ENCODE measurements at places on chromosomes 2 and 18.
A peak's percentile ranks its signal among the peaks of the same experiment; 100 is the strongest.

- DNase-seq = no peak
Observed at GRCh38 chr18:13180614-13181375, 37.8 kb upstream of the LDLRAD4 start.

DNA sequence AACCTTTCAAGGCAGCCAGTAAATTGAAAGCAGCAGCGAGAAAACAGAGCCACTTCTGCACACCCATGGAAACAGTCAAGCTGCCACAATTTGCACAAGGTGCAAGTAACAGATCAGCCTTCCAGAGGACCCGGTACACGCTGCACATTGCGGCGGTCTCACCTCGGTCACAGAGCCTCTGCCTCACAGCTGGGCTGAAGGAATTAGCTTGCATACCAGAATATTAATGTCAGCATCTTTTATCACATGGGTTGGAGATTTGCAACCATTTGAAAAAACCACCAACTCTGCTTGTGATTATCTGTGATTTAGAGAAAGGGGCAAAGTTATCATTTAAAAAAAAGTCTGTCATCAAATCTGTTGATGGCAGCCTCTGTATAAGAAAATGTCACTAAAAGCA, 330.5 kb upstream of the TCF4 start:
- DNase-seq = no peak

DNA sequence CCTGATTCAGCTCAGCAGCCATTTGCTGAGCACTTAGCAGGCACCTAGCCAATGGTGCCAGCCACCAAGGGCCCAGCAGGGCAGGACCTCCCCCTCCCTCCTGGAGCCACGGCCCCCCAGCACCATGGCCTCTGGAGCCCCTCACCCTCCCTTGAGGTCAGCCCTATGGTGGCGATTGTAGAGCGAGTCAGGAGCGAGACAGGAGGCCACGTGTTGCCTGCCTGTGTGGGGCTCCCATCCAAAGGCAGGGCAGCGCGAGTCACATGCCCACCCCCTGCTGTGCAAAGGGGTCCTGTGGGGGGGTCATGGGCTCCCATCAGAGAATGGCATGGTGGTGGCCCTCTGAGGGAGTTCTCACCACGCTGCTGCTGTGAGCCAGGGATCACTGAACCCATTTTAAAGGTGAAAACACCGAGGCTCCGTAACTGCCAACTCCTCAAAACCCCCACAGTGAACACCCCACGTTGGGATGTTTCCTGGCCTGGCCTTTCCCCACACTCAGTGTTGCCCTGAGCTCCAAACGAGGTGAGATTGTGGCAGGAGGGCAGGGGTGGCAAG, 35.6 kb downstream of the RAMP1 start:
- DNase-seq = no peak

GRCh38 chr18:13629841-13630715, 96.3 kb downstream of the FAM210A start:
- DNase-seq = peak; percentile 65

DNA sequence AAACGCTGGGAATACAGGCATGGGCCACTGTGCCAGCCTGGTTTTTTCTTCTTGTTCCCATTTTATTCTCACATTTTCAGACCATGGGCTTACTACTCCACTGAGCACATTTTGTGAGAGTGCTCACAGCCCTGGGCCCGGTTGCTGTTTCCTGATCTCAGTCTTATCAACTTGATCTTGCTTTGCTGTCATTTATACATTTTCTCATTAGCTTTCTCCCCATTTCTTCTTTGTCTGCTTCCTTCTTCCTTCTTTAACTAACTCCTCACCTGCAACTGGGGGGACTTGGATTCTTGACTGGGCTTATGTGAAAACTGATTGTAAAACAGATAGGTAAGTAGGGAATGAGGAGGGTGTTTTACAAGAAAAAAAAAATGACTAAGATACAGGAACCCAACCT, 117.3 kb downstream of the PLB1 start:
- DNase-seq = peak; percentile 54

GRCh38 chr2:107002735-107003134, 116.8 kb upstream of the ST6GAL2 start:
- DNase-seq = no peak

- no peak for DNase-seq
Observed at GRCh38 chr2:68411397-68412126, 46.5 kb downstream of the PLEK start.

DNA sequence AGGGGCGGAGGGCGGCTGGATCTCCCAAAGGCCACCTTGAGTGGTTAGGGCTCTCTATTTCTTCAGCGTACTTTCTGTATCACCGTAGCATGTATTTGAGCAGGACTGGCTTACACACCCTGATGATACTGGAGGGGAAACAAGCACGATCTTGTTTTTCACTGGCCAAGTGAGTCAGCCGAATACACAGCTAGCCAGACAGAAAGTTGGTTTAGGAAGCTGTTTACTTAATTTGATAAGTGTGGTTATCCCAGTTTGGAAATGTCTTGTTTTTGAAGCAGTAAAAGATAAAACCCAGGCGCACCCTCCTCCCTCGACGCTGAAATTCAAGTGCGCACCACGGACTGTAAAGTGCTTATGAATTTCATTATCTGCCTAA, 582 bp downstream of the RIOK3 start:
- peak; percentile 50 for DNase-seq

DNA sequence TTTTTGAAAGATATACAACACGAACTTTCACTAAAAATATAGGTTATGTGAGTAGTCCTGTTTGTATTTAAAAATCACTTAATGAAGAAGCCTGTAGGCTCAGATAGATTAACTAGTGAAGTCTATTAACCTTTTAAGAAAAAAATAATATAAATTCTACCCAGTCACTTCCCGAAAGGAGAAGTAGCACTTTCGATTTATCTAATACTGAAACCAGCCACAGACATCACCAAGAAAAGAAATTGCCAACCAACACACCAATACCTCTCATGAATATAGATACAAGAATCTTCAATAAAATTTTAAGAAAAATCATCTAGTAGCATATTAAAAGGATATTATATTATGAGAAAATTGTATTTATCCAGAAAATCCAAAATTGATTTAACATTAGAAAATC, 160.5 kb downstream of the GALNT13 start:
- no peak for DNase-seq

- no peak for DNase-seq
Observed at GRCh38 chr2:58120626-58121229, 74.1 kb downstream of the VRK2 start.
